ENCODE measurements at places on chromosomes 2 and 18.

DNA sequence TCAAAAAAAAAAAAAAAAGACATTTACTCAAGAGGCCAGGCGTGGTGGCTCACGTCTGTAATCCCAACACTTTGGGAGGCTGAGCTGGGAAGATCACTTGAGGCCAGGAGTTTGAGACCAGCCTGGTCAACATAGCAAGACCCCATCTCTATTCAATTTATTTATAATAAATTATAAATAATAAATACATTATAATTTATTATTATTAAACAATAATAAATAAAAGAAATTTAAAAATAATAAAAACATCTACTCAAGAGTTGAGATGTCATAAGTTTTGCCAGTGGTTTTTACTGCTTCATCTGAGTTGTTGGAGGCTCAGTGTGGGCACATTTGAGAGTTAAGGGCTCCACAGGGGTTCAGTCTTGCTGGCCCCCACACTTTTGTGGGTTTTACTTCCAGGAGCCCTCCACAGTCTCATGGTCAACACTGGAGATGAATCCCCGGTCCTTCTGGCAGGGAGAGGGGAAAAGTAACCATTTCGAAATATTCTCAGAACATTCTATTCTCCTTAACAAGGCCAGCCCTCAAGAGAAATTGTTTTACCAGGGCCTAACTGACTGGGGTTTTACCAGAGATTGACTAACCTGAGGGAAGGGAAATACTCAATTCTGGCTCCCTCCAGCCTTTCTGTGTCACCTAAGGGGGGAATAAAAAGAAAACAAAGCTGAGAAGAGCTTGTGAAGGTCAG lies 51.6 kb upstream of the NCOA1 start:
- DNase-seq: no peak

- no peak for DNase-seq
Measured at GRCh38 chr18:28606686-28607085, 429.8 kb upstream of the CDH2 start.

DNA sequence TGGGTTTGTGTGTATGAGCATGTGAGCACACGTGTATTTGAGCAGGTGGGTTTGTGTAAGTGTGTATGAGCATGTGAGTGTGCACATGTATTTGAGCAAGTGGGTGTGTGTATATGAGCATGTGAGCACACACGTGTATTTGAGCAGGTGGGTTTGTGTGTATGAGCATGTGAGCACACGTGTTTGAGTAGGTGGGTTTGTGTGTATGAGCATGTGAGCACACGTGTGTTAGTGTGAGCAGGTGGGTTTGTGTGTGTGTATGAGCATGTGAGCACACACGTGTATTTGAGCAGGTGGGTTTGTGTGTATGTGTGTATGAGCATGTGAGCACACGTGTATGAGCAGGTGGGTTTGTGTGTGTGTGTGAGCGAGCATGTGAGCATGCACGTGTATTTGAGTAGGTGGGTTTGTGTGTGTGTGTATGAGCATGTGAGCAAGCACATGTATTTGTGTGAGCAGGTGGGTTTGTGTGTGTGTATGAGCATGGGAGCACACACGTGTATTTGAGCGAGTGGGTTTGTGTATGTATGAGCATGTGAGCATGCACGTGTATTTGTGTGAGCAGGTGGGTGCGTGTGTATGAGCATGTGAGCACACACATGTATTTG lies 169.7 kb downstream of the TWIST2 start:
- no peak for DNase-seq

- DNase-seq: no peak
Measured at GRCh38 chr2:8848328-8849100, 11.1 kb upstream of the KIDINS220 start.

DNA sequence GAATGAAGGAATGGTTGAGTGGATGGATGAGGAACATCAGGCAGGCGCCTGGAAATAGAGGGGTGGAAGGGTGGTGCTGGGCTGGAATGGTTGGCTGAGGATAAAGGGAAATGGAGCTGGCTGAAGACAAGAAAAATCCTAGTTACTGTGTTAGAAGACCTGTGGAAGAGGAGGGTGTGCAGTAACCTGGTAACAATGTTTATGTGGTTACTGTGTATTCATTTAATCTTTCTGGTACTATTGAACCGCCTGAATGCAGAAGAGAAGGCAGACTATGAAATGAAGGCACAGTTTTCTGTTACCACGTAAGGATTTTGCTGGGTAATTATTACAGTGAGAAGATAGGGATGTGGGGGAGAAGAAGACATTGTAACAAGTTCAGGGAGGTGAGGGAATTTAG lies 110.3 kb upstream of the MGAT5 start:
- no peak for DNase-seq

DNA sequence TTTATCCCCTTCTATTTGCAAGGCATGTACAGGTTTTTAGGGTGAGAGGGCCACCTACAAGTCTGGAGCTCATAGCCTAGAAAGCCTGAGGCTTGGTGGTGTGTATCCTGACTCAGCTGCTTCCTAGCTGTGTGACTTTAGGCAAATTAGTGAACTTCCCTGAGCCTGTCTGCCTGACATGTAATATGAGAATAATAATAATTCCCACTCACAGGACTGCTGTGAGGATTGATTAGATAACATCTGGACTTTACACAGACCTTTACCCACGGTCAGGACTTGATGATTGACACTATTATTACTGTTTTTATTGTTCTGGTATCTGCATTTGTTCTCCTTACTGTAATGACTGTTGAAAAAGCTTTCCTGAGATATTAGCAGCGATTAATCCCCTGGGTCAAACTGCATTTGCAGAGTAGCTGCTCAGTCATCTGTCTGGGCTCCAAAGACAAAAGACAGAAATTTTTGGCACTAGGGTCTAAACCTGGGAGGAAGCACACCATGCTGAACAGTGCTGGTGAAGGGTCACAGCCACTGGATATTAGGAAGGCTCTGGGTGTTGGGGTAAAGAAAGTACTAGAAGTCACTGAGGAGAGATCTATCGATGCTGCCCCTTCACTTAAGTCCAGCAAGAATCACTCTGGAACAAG lies 276.5 kb upstream of the FN1 start:
- DNase-seq: no peak
